ENCODE measurements at places on chromosomes 12 and 14.

DNA sequence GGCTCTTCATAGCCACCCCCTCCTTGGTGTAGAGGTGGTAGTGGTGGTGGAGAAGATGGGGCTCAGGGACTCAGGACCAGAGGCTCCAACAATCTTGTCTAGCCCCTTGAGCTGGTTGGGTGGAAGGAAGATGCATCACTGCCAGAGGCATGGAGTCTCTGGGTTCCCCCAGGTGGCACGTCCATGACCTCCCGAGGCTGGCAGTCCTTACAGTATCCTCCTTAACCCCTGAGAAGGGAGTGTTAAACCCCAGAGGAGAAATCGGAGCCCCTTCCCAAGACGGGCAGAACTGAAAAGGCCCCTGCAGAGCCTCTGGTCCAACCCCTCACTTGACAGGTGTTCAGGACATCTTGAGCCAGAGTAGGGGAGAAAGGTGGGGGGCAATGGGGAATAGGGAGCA is 9.1 kb downstream of the KRT83 start:
- no peak for DNase-seq

DNA sequence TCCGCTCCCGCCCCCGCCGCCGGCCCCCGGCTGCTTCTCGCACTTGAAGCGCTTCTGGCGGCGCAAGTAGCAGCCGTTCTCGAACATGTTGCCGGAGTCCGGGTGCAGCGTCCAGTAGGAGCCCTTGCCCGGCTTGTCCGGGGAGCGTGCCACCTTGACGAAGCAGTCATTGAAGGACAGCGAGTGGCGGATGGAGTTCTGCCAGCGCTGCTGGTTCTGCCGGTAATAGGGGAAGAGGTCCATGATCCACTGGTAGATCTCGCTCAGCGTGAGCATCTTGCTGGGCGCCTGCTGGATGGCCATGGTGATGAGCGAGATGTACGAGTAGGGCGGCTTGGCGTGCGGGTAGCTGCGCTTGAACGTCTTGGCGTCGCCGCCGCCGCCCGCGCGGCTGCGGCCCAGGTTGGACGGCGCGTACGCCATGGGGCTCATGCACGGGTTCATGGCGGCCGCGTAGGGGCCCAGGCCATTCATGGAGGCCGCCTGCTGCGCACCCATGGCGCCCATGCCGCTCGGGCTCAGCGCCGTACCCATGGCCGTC is 3.0 kb downstream of the FOXA1 start:
- DNase-seq = no peak

DNA sequence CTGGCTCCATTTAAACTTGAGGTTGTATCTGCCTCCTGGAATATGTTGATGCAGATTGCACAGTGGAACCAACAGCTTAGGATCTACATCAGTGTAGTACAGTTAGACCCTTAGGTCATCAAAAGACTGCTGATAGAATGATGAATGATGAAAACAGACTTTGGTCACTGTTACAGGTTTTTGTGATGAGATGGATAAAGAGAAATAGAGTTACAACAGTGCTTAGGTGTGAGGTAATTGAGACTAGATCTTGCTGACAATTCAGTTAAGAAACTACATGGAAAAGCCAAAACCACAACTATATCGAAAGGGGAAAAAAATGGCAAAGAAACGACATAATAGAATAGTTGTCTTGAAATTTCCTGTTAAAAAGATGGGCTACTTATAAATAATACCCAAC is 145.7 kb upstream of the LMNTD1 start:
- no peak for DNase-seq

- DNase-seq = peak; percentile 10
These were observed 1494.7 kb upstream of the TMEM132C start for GRCh38 chr12:126772171-126772864.

DNA sequence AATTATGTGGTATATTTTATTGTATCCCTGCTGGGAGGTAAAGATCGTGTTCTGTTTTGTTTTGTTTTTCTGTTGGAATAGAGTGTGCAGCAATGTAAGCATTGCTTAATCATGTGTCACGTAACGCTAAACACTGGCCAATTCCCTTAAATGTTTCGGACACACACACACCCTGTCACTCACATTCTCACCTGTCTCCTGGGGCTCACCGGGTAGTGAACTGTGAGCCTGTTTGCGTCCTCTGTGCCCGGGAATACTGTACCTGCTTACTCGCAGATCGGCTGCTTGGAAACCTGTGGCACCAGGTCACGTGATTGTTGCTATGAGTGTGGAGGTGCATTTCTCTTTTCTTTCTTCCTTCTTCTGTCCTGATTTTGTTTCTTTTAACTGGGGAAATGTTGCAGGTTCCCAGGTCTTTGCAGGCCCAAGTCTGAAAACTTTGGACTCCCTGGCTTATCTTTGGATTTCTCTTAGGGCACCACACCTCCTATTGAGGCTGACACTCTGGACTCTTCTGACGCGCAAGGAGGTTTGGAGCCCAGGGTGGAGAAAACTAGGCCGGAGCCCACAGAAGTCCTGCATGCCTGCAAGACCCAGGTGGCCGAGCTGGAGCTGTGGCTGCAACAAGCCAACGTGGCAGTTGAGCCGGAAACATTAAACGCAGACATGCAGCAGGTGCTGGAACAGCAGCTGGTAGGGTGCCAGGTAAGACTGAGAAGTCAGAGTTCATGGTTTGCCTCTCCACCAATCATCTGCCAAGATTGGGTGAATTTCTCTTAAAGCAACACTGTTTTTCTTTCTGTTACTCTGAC is 181.1 kb downstream of the ESR2 start:
- no peak for DNase-seq

DNA sequence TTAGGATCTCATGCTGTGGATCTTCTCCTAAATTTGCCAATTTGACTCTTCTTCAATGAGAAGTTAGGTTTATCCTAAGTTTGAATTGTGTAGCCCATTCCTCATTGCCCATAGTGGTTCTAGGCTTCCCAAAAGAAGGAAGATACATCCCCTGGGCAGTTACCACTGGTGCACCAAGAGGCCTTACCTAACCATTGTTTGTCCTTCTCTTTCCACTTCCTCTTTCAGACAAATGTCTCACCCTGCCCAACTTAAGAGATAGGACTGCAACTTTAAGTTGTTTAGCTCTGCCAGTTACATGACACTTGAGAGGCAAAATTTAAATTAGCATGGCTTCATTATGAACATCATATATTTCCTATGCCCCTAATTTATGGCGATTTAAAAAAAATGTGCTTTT is 9.4 kb upstream of the KCNH3 start:
- DNase-seq = no peak

Data from HFF-Myc (cell line).